Prostate gland (tissue), 2 donors: ENCODE measurements at places on chromosomes 16 and 17. TPM values are rescaled to one million over a fixed set of nuclear protein-coding genes. Genes with fewer than 3 reads are reported as not detected.

DNA sequence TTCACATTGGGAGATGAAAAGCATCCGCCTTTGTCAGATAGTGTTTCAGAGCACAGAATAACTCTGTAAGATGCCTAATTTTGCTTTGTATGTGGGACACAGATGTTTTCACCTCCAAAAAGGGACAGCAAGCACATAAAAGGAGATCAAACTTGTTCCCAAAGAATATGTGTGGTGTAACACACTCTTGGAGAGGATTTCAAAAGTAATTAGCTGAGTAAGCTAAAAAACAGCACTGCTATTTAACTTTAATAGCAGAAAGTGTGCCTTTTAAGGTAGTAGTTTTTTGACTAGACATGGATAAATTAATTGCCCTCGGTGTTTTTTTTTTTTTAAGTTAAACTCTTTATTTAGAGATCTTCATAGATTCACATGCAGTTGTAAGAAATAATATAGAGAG, 65.2 kb downstream of the COX10 start:
- DNase-seq = no peak

DNA sequence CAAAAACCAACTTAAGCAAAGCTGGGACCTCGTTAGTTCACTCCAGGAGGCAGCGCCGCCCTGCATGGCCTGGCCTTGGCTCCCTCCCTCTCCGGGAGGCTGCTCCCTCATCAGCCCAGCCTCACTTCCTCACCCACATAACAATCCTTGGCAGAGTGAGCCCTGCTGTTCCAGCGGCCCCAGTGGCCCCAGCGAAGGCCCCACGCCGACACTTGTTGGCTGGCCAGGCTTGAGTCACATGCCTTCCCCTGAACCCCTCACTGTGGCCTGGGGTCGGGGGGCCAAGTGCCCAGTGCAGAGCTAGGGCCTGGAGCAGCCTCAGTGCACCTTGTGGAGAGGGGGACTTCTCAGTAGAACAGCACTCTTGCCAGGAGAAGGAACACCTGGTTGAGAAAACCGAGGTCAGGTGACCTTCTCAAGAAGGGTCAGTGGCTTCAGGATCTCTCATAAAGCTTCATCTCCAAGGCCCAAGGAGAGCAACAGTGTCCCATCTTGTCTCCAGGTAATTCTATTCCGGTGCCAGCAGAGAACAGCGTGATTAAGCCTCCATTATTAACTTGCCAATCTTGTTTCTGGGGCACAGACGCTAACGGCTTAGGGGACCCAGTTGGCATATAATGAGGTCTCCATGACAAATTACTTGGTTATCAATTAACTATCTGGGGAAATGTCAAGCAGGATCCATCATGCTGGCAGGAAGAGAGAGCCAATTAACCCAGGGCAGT, 26.8 kb downstream of the ENDOV start:
- DNase-seq = no peak

MED9 gene
- 27.8 TPM for total RNA-seq

GRCh38 chr17:79179334-79179733, 104.7 kb downstream of the ENGASE start:
- no peak for DNase-seq
